NCI-H1694 treated with DMSO at 0.1 percent for 48 hours (cell line): ENCODE measurements at places on chromosomes 1 and 21.

GRCh38 chr1:155379631-155380090 is 59.0 kb downstream of the RUSC1 start:
- no peak for DNase-seq

DNA sequence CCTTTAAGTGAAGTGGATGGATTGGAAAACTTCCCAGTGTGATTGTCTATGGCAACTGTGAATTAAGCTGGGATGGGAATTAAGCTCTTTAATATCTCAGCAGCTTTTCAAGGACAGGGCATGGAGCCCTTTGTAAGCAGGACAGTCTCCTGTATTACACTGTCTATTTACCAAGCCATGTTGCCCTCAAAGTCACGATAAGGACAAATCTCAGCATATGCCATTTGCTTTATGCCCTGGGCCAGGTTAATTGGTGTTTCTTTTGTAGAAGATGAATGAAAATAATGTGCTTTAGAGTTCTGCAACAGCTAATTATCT is 17.6 kb downstream of the UTP25 start:
- DNase-seq: no peak

DNA sequence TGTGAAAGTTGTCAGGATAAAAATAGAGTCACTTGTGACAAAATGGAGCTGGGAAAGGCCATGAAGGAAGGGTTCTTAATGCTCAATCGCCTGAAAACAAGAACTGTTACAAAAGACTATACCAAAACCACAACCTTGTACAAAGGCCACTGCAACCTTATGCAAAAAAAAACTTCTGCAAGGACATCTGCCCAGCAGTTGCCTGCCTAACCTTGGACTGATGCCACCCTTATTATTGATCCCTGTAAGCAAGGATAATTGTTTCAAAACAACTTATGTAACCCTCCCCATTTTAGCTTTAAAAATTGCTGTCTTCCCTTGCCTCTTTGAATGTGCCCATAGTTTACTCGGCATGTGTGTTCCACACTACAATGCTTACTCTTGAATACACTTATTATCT is 5.7 kb downstream of the ALG14 start:
- DNase-seq: no peak

- DNase-seq: peak; percentile 69
Measured at GRCh38 chr1:81799939-81800694, 617 bp upstream of the ADGRL2 start.

DNA sequence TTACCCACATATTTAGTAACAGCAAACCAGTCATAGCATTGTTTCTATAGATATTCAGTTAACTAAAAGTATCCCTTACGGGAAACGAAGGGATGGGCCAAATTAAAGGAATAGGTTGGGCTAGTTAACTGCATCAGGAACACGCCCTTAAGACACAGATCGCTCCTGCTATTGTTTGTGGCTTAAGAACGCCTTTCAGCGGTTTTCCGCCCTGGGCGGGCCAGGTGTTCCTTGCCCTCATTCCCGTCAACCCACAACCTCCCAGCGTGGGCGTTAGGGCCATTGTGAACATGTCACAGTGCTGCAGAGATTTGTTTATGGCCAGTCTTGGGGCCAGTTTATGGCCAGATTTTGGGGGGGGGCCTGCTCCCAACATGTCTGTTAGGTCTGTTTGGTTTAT is 14.7 kb downstream of the TNFRSF18 start:
- DNase-seq: no peak

- DNase-seq: no peak
Measured at GRCh38 chr1:193634470-193634869, 448.1 kb upstream of the B3GALT2 start.

GRCh38 chr1:47683401-47683800 is 245.6 kb downstream of the FOXD2 start:
- no peak for DNase-seq

- DNase-seq: no peak
Measured at GRCh38 chr1:36475910-36476604, 6.7 kb downstream of the CSF3R start.

DNA sequence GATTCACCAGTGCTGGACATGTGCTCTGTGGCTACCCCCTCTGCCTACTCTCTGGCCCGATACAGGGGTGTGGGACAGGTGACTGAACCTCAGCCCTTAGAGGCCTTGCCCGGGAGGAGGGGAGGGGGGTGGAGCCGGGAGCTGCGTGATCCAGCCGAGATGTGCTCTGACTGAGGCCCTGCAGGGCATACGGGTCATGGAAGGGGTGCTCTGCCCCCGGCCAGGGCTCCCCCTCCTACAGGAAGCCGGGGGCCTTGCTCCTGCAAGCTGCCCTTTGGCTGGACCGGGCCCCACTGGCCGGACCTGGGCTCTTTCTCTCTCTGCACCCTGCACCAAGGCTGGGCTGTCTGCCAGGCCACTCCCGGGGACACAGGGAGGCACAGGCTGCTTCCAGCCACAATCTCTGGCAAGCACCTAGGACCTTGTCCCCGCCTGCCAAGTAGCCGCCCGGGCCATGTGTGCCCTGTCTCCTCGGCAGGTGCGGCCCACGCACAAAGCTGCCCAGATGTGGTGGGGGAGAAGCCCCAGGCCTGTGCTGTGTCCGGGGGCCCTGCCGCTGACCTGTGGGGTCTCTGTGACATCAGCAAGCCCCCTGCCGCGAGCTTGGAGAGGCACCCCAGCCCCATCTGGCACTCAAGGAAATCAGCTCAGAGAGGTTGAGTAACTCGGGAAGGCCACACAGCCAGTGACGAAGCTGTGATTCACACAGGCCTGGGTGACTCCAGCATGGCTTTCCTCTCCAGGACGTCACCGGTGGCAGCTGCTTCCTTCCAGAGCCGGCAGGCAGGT is 1.5 kb downstream of the SCNN1D start:
- DNase-seq: no peak

GRCh38 chr1:117180147-117180967 is 30.4 kb downstream of the VTCN1 start:
- DNase-seq: no peak

- DNase-seq: no peak
Measured at GRCh38 chr21:43352568-43353281, 74.2 kb downstream of the SIK1 start.

GRCh38 chr1:40799351-40799867 is 15.8 kb downstream of the KCNQ4 start:
- no peak for DNase-seq

GRCh38 chr1:89620664-89621063 is 12.3 kb upstream of the LRRC8C start:
- no peak for DNase-seq

DNA sequence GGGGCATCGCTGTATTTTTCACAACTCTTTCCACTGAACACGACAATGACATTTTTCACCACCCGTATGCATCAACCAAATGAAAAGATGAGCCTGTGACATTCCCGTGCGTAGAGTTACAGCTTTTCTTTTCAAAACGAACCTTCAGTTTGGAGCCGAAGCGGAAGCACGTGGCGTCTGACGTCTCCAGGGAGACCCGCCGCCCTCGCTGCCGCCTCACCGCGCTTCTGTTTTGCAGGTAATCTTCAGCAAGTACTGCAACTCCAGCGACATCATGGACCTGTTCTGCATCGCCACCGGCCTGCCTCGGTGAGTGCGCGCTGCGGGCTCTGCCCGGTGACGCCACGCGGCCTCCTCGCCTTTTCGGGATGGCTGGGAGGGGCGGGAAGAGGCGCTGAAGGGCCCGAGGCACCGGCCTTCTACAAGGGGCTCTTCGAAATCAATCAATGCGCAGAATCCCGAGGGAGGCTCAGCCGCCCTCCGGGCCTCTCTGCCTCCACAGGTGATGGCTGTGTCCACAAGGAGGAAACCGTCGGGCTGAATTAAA is 32.6 kb downstream of the PDE9A start:
- no peak for DNase-seq

DNA sequence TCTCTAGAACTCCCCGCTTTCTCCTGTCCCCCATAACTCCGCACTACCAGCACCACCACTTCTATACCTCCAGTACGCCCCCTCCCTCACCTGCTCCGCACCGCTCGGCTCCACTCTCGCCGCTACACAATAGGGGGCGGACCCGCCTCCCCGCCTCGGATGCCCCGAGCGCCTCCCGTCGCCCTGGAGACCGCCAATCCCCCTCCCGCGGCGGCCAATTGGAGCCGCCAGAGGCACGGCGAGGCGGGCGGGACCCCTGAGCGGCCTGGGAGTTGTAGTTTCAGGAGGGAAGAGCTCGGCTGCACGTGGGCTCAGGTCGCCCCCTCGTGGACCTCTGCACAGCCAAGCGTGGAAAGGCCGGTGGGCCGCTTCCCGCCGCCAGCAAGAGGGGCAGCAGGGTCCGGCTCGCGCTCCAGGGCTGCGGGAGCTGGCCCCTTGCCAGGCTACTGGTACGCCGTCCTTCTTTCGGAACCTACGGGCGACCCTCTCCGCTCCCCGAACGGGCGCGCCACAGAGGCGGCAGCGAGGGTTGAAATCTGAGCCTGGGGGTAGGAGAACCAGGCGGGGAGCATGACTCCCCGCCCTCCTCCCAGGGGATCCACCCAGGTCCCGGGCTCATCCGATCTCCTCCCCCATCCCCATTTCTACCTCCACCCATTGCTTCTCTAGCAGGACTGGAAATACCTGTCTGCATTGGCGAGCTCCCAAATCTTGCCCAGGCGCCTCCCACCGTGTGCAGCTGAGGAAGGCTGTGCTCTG is at the start of gene IGSF9:
TSS of gene IGSF9 (minus strand) at position 131 of the 759 bp plus-strand sequence. CDS start 2,159 bp downstream, outside the sequence.
- DNase-seq: peak; percentile 86

GRCh38 chr1:5991381-5992025 is 722 bp downstream of the NPHP4 start:
- no peak for DNase-seq

- DNase-seq: no peak
Measured at GRCh38 chr1:184494929-184495328, 108.1 kb downstream of the C1orf21 start.

DNA sequence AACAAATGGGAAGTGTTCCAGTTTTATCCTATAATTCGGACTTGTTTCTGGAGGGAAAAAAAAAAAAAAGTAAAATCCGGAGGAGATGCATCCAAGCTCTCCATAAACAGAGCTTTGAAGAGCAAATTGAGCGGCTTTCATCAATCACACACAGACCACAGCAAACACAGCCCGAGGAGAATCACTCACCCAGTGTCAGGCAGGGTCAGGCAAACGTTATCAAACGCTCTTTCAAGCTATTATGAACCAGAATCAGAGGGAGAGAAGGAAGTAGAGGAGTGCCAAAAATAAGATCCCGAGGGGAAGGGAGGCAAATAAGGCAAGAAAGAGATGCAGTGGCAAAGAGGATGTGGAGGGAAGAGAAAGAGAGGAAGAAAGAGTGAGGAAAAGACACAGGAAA is 188.3 kb upstream of the CAMK1G start:
- no peak for DNase-seq

DNA sequence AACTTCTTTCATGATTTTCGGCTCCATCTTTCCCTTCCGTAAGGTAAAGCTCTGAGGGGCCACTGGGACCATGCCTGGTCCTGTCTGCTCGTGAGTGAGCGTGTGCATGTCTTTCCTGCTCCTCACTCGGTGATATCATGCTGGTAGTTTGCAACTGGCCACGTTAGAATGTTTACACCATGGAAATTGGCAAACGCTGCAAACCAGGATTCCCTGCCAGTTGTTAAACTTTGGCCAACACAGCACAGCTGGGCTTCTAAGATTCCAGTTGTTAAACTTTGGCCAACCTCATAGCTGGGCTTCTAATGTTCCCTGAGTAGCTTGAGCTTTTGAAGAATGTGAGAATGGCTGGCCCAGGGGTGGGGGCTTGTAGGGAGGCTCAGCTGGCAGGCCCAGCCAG is 68.0 kb upstream of the ACTL8 start:
- no peak for DNase-seq

DNA sequence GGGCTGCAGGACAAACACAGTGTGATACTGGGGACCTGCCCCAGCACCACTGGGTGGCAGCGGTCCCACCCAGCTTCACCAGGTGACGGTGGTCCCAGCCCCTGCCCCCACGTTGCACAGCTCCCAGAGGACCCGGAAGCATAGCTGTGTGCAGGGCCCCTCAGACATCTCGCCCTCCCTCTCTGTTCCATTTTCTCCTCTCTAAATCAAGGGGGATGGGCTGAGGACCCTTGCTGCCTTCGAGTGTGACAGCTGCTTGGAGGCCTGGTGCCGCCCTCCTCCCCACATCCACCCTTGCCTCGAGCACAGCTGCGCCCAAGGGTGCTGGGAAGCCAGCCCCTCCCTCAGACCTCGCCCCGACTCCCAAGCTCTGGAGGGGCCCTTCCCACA is 16.1 kb upstream of the LRRC3 start:
- no peak for DNase-seq

DNA sequence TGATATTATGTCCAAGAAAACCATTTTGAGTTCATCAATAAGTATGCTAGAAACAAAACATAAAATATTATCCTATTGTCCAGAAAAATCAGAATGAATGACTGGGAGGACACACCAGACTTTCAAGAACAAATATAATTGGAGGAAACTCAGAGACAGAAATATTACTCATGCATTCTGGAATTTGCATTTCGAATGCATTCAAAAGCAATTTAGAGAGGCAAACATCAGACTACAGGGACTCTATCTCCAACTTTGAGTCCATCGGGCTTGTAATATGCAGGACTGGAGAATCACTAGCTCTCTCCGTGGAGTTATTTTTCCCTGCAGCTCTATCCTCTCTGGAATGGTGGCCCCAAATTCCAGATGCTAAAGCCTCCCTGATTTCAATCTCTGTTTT is 161.8 kb downstream of the CDC42BPA start:
- no peak for DNase-seq

GRCh38 chr1:108925920-108926319 is 37.4 kb downstream of the CLCC1 start:
- no peak for DNase-seq

DNA sequence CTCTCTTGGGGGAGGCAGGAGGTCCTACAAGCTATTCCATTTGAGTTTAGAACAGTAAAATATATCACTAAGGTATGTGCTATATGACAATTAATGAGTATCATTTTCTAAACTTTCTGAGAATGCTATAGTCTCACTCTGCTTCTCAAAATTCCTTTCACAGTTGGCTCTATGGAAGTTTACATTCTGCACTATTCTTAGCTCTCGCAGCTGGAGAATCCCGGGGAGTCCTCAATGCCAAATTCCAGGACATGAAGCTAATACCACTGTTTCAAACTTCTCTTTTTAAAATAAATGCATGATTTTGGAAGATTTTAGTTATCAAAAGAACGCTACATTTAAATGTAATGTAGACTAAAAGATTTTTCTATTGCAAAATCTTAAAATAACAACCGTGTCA is 22.4 kb upstream of the PALMD start:
- DNase-seq: no peak

DNA sequence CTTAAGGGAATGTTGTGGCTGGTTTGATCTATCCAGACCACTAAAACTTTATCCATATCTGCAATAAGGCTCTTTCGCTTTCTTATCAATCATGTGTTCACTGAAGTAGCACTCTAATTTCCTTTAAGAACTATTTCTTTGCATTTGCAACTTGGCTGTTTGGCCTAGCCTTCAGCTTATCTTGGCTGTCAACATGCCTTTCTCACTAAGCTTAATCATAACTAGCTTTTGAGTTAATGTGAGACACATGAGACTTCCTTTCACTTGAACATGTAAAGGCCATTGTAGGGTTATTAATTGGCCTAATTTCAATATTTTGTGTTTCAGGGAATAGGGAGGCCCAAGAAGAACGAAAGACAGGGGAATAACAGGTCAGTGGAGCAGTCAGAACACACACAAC is 124.7 kb downstream of the TNFSF18 start:
- no peak for DNase-seq
